Endodermal cell (in vitro differentiated cells): ENCODE measurements at places on chromosomes 5 and 9. TPM values are rescaled to one million over a fixed set of nuclear protein-coding genes. Genes with fewer than 3 reads are reported as not detected.

DNA sequence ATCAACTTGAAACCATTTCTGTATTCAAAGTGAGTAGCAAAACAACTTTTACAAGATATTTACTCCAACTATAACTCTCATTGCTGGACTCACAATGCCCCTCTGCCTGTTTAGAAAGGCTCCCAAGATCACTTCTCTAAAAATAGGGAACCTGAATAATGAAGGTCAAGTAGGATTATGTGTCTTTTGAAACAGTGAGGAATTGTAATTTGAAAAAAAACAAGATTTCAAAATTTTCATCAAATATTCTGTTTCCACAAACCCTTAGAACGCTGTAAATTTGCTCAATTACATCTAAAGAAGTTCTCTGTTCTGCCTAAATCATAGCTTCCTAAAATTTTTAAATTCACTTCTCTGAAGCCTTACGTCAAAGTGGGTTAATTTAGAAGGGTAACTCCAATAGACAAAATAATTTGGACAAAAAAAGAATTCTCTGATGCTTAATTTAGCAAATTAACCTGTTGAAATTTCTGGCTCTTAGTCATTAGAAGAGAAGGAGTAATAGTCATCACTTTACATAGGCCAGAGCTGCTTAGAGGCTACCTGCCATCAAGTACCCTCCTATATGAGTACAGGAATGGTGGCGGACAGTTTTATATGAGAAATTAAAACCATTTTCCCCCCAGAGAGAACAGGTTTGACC is 4.0 kb downstream of the ELL2 start:
- no peaks in the 10 kb centered on the region for H3K27me3 ChIP-seq
- no peak overlapping the region for H3K27ac ChIP-seq
- peaks cover 3% of the 10 kb centered on the region for H3K4me1 ChIP-seq
- no peak for DNase-seq

DNA sequence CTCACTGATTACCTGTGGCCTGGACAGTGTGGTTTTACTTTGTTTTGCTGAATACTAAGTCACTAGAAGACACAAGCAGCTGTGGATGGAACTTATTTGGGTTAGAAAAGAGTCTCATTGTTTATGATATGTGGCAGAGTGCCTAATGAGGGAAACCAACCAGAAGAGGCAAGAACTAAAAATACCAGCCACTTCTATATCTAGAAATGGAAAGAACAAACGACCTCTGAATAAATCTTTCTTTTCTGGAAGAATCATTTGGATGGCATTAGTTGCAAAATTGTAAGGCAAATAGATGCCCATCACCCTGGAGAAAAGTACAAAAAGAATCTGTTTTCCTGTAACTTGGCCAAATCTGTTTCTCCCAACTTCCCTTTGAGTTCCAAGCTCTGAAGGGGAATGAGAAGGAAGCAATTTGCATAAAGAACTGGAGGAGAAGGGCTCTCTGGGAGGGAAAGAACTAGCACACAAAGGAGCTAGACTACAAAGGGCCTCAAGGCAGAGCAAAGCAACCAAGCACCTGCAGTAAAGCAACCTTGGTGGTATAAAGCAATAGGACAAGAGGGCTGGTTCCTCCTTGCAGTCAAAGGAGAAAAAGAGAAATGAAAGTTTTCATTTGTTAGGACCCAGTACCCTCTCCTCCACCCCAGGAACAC is 455.4 kb downstream of the CAAP1 start:
- DNase-seq, result no peak
- no peaks in the 10 kb centered on the region for H3K4me1 ChIP-seq
- H3K4me3 ChIP-seq, result no peak overlapping the region
- H3K27me3 ChIP-seq, result no peaks in the 10 kb centered on the region
- H3K27ac ChIP-seq, result no peak overlapping the region

DNA sequence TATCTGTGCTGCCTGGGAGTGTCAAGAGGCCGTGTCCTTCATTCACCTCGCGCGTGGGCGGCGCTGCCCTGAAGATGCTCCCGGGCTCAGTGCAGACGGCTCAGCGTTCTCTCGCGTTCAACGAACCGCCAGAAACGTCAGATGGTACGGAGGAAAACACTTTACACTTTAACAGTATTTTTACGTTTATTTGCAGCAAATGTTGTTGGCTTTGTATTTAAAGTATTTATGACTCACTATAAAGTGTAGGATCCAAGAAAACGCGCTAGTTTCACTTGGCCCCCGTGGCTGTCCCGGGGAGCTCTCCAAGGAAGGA is 544 bp upstream of the ERCC6L2 start:
- no peaks in the 10 kb centered on the region for H3K27me3 ChIP-seq
- H3K27ac ChIP-seq, result peak overlapping the region; percentile 99
- peaks cover 4% of the 10 kb centered on the region for H3K36me3 ChIP-seq
- H3K4me1 ChIP-seq, result no peaks in the 10 kb centered on the region
- peak; percentile 63 for DNase-seq

- no peaks in the 10 kb centered on the region for H3K27me3 ChIP-seq
- no peak for DNase-seq
- H3K4me3 ChIP-seq, result no peak overlapping the region
- no peaks in the 10 kb centered on the region for H3K36me3 ChIP-seq
- H3K4me1 ChIP-seq, result no peaks in the 10 kb centered on the region
- peak overlapping the region; percentile 44 for H3K27ac ChIP-seq
These were observed 638.1 kb downstream of the ACTL7B start for GRCh38 chr9:108217431-108218349.

DNA sequence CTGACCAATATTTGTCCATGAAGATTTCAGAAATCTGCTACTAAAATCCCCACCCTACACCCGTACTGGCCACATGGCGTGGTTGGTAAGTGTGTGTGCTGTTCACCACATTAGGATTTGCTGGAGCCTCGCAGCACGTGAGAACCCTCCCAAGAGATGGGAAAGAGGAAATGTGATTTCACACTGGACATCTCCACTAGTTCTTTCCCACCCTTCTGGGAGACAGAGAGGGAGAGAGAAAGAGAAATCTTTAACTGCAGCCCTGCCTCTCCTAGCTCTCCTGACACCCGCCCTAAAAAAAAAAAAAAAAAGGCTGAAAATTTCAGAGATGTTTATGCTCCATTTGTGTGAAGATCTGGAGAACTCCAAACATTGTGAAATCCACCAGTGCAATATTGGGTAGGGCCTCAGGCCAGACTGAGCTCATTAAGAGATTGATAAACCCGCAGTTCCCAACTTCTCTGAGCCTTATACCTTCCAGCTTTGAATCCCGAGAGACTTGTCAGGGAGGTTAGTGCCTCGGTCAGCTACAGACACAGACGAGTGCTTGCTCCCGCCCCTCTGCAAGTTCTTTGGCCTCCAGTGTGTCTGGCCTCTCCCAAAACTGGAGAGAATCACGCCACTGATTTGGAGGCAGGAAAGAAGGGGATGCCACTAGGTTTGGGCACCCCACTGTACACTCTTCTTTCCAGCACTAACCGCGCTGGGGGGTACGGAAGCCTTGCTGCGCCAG is 1.9 kb downstream of the SPRY4 start:
- no peaks in the 10 kb centered on the region for H3K27me3 ChIP-seq
- peak; percentile 53 for DNase-seq
- H3K27ac ChIP-seq, result no peak overlapping the region
- H3K4me1 ChIP-seq, result peaks cover 7% of the 10 kb centered on the region
- H3K4me3 ChIP-seq, result peak overlapping the region; percentile 96

- H3K4me1 ChIP-seq, result no peaks in the 10 kb centered on the region
- DNase-seq, result no peak
- no peaks in the 10 kb centered on the region for H3K27me3 ChIP-seq
- H3K4me3 ChIP-seq, result no peak overlapping the region
- no peak overlapping the region for H3K27ac ChIP-seq
- H3K36me3 ChIP-seq, result no peaks in the 10 kb centered on the region
These were observed 13.9 kb downstream of the SUSD3 start for GRCh38 chr9:93072383-93072795.

DNA sequence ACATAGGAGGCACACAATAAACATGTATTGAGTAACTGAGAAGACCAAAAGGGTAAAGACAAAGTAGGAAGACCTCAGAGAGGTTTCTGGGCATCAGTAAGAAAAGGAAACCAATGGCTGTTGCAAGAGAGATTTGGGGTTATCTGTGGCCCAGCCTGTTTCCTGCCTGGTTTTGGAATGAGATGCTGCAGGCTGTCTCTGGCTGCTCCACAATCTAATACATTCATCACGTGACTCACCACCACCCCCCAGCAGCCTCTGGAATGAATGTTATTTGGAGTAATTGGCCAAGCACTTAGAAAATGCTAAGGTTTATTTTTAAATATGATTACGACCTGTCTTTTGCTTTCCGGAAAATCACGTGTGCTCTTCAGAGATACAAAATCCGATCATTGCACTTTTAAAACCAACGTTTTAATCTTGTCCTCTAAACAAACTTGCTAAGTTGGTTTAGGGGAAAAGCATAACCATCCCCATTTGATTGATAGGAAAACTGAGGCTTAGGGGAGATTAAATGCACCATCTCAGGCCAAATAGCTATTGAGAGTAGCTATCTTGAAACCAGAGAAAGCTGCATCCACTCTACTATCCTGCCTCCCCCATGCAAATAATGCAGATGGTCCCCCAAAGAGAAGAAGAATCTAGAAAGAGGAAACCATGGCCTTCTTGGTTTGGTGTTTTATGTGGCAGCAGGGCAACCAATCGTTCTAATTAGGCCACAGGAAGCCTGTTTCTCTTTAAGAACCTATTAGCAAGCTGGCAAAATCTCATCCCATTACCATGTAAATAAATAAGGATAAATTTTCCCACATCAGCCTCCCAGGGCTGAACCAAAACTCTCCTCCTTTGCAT is 151.8 kb upstream of the ADRA1B start:
- H3K4me1 ChIP-seq, result no peaks in the 10 kb centered on the region
- H3K27ac ChIP-seq, result no peak overlapping the region
- H3K36me3 ChIP-seq, result no peaks in the 10 kb centered on the region
- DNase-seq, result no peak

- no peaks in the 10 kb centered on the region for H3K4me1 ChIP-seq
- no peak overlapping the region for H3K4me3 ChIP-seq
- no peaks in the 10 kb centered on the region for H3K27me3 ChIP-seq
- no peaks in the 10 kb centered on the region for H3K36me3 ChIP-seq
- DNase-seq, result no peak
- H3K27ac ChIP-seq, result no peak overlapping the region
These were observed 266.7 kb downstream of the PJA2 start for GRCh38 chr5:109143031-109143430.

DNA sequence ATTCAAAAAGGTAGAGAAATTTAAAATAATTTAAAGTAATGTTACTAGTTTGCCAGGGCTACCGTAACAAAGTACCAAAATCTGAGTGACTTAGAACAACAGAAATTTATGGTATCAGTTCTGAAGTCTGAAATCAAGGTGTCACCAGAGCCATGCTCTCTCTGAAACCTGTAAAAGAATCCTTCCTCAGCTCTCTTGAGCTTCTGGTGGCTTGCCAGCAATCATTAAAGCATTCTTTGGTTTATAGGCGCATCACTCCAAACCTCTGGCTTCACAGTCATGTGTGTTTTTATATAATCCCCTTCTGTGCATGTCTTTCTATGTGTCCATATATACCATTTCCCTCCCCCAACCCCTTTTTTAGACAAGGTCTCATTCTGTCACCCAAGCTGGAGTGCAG is 220.3 kb downstream of the COX7C start:
- no peak overlapping the region for H3K27ac ChIP-seq
- no peaks in the 10 kb centered on the region for H3K4me1 ChIP-seq

DIRAS2 gene
- total RNA-seq, result 0.05 and 0.07 TPM in 2 replicates

TOR4A gene
- total RNA-seq, result 15.7 to 20.4 TPM (median 18.9 TPM) in 3 replicates

CACNA1B gene
- 5.5 and 7.9 TPM in 2 replicates for total RNA-seq

MAMDC4 gene
- total RNA-seq, result 13.1 and 15.4 TPM in 2 replicates

TSSK1B gene
- 0.19 TPM in 1 of 3 replicates, not detected in the others for total RNA-seq

PALM2AKAP2 gene
- 0.42 to 0.49 TPM in 2 of 3 replicates, not detected in the other for total RNA-seq
